ENCODE measurements at places on chromosomes 5 and 9.

GRCh38 chr9:138052635-138053320 lies 175.2 kb downstream of the CACNA1B start:
- no peak for DNase-seq

DNA sequence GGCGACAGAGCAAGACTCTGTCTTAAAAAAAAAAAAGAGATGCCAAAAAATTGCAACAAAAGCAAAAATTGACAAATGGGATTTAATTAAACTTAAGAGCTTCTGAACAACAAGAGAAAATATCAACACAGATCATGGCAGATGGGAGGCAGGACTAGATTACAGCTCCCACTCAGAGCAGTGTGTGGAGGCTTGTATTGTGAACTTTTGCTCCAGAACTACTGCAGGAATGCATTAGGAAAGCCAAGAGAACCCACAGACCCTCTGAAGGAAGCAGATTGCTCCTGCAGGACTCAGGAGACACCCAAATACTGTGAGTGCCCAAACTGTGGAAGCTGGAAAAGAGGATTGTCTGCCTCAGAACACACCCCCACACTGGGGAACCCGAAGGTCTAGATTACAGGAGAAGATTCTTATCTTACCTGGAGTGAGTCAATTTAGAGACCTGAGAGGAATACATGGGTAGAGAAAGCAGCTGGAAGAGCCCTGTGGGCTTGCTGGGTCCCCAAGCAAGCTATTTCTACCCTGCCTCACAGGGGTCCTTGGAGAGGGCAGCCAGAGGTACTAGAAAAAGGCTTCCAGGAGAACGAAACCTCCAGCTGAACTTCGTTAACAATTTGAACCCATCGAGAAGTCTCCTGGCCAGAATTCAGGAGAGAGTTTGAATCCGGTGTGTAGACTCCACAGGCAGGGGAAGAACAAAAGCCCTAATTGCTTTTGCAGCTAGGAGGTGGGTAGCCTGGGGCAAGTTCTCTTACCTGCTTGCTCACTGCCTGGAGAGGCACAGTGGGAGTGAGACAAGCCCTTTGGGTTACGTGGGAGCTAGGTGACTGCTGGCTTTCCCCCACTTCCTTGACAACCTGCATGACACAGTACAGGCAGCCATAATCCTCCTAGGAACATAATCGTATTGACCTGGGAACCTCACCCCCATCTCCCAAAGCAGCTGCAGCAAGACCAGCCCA lies 593.4 kb upstream of the RGMB start:
- peak; percentile 13 for DNase-seq

DNA sequence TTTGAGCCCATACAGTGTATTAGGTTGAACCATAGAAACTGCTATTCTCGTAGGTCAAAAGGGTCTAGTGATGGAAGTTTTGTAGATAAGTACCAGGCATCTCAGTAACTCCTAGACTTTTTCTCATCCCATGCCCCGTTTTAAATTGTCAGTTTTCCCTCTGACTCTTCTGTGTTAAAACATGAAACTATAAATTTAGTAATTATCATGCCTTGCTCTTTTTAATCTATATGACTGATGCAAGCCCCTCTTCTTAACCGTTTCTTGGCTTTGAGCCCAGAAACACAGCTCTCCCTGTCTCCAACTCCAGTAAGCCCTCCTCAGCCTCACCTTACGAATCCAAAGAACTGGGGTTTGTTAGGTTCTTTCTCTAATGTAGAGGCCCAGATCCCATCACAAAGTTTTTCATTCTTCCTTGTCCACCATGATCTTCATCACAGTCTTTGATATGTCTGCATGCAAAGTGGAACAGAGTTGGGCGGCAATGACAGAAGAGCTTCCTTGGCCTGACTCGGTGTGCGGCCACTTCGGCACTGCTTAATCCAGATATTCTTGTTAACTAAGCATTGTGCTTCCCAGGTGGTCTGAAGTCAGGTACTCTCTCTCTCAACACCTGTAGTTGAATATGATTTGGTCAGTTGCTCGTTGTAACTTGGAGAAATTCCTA lies 21.1 kb downstream of the RGMB start:
- DNase-seq: no peak

DNA sequence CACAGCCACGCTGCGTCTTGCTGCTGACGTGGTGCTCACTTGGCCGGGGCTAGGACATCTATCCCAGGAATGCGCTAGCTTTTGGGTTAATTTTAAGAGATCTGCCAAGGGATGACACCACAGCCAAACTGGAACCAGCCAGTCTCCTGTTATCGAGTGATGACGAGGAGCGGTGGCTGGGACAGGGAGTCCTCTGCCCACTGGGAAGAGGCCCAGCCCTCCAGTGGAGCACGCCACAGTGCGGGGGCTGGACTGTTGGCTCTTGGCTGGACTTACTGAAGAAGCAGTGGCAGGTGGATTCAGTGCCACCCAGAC lies 55.1 kb upstream of the PHYKPL start:
- DNase-seq: no peak

- DNase-seq: no peak
Measured at GRCh38 chr9:134662143-134662876, 20.7 kb downstream of the COL5A1 start.

- DNase-seq: no peak
Measured at GRCh38 chr9:95938724-95939123, 63.2 kb downstream of the ERCC6L2 start.

GRCh38 chr9:33017283-33018041 lies 7.6 kb upstream of the DNAJA1 start:
- DNase-seq: no peak
